ENCODE measurements at places on chromosomes 12 and 14.

- no peak for DNase-seq
Observed at GRCh38 chr14:55921511-55921910, 196.7 kb upstream of the PELI2 start.

DNA sequence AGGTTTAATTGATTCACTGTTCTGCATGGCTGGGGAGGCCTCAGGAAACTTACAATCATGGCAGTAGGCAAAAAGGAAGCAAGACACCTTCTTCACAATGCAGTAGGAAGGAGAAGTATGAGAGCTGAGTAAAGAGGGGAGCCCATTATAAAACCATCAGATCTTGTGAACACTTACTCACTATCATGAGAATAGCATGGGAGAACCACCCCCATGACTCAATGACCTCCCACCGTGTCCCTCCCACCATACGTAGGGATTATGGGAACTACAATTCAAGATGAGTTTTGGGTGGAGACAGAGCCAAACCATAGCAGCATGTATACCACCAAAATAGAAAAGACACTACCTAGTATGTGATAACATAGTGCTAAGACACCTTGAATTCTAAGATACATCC is 2.9 kb upstream of the HMGA2 start:
- no peak for DNase-seq

DNA sequence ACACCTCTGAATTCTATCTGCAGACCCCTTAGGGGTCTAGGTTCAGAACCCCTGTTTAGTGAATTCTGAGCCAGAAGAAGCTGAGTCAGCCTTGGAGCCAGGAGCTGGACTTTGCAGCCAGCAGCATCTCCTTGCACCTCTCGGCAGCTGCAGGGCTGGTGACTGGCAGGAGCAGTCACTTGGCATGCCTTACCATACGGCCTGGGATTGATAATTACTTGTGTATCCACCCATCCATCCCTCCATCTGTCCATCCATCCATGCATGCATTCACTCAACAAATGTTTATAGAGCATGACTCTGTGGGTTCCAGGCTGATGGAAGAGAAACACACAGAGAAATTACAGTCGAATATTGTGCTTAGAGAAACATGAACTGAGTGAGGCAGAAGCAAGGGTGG is 67.5 kb upstream of the PRIMA1 start:
- DNase-seq, result no peak

DNA sequence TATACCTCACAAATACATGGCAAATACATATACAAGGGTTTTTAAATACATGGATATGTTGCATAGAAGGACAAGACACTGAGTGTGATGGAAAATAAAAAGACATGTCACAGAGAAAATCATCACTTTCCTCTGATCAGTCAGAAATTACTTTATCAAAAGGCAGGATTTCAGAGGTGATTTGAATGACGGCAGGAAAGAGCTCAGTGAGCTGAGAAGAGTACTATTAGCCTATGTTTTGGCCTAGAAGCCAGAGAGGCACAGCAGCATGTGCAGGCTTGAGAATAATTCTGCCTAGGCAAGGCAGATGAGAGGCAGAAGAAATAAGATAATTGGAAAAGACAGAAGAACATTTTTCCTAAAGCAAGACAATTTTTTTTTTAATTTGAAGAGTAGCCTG is 94.9 kb downstream of the BCAT1 start:
- DNase-seq, result no peak

- no peak for DNase-seq
Observed at GRCh38 chr12:42299392-42300308, 26.2 kb downstream of the ZCRB1 start.

- DNase-seq, result no peak
Observed at GRCh38 chr14:96888593-96888992, 91.4 kb downstream of the VRK1 start.

GRCh38 chr14:105806568-105806967 is 280.2 kb downstream of the TMEM121 start:
- DNase-seq, result no peak

GRCh38 chr14:55059333-55059732 is 7.9 kb downstream of the MAPK1IP1L start:
- no peak for DNase-seq

DNA sequence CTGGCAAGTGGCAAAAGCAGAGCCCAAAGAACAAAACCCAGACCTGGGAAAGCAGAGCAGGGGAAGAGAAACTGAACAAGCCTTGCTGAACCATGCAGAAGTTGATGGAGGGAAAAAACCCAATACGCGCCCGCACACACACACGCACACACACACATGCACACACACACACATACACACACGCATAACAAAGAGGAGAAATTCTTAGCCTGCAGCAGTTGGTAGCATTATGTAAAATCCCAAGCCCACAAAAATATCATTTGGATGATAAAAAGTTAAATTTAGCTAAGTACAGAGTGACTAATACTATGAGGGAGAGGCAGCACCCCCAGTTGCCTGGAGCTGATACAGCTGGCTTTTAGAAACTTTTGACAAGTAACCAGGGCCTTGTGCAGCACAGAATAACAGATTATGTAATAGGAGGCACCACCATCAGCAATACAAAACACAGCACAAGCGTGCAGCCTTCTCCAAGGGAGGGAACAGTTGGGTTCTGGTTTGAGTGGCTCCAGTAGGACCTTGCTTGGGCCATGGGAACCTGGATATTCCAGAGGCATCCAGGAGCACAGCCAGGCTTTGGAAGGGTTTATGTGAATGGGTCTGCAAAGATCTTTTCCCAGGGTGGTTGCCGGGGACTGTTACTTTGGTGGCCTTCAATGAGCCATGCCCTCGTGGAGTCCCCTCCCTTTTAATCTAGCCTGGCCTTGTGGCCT is 35.3 kb downstream of the PITPNM2 start:
- peak; percentile 89 for DNase-seq

GRCh38 chr12:121484967-121485366 is 85.0 kb downstream of the RNF34 start:
- DNase-seq, result no peak

- DNase-seq, result no peak
Observed at GRCh38 chr14:50778721-50779483, 52.1 kb downstream of the NIN start.

- DNase-seq, result no peak
Observed at GRCh38 chr12:76558684-76559399, 729 bp downstream of the OSBPL8 start.

DNA sequence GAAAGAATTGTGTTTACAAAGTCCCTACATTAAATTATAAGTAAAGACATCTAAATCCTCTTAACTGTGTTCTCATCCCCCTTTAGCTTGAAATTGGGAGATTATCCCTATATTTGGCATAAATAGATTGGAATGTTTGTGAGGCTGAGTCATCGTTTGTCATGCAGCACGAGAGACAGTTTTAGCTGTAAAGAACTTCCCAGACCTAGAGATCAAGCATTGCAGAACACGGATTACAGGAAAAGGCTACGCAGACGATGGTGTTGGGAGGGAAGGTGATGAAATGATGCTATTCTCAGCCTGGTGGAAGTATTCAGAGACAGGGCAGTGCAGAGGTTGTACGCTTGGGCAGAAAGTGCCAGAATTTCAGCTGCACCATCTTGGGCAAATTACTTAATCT is 93.8 kb downstream of the PTPRB start:
- DNase-seq, result peak; percentile 76

DNA sequence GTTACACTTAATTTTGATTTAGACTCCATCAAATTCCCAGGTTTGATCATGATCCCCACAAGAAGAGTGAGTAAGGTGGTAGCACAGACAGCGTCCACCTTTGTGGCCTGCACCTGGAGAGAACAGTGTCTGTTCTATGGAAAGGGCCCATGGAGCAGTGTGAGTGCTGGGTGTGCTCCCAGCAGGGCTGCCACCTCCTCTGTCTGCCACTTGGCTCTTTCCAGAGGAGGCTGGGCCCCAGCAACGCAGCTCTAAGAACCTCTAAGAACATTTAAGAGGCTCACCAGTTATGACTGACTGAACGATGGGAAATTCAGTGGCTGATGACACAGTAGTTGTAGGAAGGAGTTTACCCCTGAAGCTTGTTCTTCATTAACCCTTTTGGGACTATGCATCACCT is 17.3 kb downstream of the VDR start:
- no peak for DNase-seq

DNA sequence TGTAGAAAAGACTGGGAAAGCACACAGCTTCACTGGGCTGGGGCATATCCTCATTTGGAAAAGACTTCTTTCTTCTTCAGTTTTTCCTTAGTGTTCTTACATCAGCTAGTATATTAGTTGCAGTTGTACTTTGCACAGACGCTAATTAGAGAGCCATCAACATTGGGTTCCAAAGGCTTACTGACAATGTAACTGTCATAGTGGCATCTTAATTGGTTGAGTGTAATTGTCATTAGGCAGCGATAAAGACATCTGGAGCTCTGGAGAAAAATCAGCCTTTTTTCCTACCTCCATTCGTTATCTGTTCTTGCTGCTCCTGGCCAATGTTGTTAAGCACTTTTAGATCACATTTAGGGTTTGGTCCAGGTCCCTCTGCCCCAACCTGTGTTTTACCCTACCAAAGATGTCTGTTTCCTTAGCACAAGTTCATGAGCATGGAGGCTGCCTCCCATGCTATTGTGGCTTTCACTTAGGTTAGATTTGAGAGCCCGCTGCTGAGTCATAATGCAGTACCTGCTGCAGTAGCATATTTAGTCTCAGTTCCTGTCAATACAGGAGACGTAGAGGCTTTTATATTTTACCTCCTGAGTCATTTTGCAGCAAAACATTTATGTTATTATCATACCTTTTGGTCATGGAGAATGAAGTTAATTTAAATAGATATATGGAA is 49.2 kb downstream of the FBXW8 start:
- no peak for DNase-seq

DNA sequence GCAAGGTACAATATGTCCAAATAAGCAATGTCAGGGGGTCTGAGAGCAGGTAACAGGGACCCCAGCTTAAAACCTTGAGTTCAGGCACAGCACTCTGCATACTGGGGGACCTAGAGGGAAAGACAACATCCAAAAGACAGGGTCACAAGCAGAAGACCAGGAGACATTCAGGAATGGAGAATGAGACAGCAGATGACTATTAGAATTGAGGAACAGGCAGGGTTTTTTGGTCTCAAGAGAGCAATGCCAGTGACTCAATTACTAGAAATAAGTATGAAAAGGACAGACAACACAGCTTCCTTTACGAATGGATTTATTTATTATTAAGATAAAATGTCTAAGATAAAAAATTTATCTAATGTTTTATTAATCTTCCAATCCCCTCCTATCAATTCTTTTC is 223.0 kb downstream of the PTPRO start:
- DNase-seq, result no peak

DNA sequence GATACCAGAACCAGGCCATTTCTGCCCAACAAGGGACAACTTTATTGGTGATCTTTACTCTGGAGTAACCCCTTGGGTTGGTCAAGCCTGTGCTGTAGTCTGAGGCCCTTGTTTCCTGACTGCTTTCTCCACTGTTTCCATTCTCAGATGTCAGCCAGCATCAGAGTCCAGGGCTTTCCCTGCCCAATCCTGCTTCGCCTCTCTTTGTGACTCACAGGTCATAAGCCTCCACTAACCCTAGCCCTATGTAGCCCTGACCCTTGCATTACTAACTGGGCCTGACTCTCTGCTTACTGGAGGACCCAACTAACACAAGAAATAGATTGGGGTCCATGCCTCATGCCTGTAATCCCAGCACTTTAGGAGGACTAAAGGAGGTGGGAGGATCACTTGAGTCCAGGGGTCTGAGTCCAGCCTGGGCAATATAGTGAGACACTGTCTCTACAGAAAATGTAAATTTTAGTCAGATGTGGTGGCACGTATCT is 8.6 kb upstream of the SNRNP35 start:
- no peak for DNase-seq

GRCh38 chr12:101108130-101108529 is 101.9 kb downstream of the SLC5A8 start:
- DNase-seq, result no peak

GRCh38 chr12:117872546-117873169 is 96.1 kb downstream of the KSR2 start:
- no peak for DNase-seq

DNA sequence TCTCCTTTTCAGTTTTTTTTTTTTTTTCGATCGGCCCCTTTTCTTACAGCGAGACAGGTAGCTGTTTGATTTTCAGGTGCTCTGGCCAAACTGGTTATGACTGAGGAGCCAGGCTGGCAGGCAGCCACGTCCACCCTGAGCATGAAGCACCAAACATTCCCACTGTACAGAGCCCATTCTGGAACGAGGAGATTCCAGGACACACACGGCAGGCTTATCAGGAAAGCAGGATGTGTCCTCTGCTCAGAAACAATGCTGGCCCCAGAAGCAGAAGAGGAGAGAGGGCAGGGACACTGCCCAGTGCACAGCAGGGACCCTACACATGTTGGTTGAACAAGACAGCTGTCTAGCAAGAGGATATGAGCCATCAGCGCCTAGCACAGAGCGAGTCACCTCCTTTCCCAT is 3.7 kb upstream of the KRT2 start:
- DNase-seq, result no peak

DNA sequence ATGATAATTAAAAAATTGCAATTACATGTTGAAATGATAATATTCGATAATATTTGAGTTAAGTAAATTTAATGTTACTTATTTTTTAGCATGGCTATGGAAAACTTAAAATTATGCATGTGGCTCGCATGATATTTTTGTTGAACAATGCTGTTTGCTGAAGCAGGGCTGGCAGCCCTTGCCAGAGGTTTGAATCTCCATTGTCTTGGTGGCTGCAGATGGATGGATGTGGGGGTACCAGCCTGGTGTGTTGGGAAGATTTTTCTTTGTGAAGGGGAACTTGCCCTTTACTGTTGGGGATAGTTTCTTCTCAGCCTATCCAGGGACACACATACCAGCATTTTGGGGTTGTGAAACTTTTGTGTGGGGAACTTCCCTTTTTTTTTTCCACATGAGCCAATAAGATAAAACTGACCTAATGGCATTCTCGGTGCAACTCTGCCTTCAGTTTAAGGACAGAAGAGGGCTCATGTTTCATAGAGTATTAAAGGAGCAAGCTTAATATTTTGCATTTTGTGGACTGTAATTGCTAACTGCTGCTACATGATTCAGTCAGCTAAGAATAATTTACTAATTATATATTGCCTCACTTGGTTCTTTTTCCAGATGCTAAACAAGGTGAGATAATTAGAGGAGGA is 8.8 kb downstream of the RASSF3 start:
- no peak for DNase-seq

DNA sequence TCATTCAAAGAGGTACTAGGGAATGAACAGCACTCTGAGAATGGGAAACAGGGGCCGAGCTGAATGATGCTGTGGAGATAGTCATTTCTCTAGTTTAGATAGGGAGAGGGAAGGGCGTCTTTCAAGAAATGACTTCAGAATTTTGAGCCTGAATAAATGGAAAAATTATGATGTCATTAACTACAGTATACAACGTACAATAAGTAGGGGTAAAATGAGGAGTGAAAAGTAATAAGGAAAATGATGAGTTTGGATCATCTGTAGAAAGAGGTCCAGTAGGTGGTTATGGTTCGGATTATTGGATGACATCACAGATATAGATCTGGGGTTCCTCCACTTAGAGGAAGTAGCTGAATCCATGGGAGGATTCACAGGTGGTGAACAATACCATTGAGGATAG is 960.0 kb downstream of the DIO2 start:
- no peak for DNase-seq

Data from BJ (cell line).